ENCODE measurements at places on chromosomes 1 and 21.

DNA sequence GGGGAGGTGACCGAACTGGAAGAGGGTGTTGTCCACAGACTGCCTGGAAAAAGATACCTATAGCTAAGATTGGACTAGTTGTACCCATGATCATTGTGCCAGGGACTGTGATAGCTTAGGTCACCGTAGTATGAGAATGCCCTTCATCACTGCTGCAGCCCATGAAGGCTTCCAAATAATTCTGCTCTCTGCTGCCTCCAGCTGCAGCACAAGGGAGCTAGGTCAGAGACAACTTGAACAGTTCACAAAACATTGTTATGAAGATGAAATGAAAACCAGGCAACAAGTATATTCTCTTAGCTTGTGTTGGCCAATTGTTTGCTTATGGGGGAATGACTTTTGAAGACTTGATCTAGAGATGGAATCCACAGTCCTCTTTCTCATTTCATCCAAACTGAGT is 246.7 kb downstream of the MRPL39 start:
- DNase-seq, result no peak

DNA sequence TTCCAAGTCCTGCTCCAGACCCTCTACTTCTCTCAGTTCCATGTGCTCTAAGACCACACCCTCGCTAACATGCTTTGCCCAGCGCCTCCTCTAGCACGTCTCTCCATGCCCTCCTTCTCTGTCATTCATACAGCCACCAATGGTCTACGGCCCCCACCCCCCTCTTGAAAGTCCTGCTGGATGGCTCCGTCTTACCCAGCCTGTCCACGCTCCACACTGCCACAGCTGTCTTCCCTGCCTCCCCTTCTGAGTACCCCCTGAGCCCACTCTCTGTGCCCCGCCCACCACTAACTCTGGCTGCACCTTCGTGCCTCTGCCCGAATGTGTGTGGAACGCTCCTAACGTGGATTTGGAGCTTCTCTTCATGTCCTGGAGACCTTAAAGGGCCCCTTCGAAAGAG is 244.6 kb downstream of the TRABD2B start:
- DNase-seq, result no peak

GRCh38 chr1:151512801-151513625 is 1.8 kb downstream of the CGN start:
- no peak for DNase-seq

DNA sequence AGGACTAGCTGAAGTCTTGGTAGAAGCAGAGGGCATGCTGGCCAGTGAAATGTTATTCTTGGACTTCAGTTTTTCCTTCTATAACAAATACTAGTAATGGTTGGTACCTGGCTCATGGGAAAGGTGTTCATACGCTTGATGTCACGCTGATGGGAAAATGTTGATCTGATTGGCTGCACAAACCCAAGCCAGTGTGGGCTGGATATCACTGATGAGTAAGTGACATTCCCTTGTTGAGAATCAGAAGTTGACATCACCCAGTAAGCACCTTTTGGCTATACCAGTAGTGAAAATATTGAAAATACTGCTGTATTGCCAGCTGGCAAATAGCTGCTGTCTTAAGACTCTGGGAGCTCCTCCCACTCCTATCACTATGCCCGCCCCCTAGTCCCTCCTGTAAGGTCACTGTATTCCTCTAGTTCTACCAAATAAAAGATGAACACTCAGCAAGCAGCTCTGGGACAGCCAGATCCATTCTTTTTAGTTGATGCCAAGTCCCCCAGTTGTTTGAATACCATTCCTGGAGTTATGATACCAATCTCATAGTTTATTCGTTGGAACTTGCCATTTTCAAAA is 168.2 kb downstream of the GRIK1 start:
- no peak for DNase-seq

GRCh38 chr1:11938722-11939526 is 4.4 kb downstream of the PLOD1 start:
- DNase-seq, result peak; percentile 62

- no peak for DNase-seq
Measured at GRCh38 chr1:209094384-209094783, 489.1 kb upstream of the CAMK1G start.

DNA sequence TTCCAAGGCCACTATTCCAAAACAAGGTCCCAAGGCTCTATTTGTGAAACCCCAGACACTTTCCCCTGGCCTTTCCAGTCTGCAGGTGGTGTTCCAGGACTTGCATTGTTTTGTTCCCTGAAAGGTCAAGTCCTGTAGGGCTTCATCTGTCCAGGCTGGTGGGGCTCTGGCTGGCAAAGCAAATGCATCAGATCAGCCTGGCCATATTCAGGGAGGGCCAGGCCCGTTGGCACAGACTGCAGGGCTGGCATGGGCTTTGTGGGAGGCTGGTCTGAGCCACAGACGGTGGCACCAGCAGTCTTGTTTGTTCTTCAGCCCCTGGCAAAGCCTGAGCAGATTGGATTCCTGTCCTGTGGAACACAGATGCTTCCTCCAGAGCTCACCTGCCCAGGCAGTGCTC is 93.0 kb downstream of the SPATA46 start:
- DNase-seq, result no peak

DNA sequence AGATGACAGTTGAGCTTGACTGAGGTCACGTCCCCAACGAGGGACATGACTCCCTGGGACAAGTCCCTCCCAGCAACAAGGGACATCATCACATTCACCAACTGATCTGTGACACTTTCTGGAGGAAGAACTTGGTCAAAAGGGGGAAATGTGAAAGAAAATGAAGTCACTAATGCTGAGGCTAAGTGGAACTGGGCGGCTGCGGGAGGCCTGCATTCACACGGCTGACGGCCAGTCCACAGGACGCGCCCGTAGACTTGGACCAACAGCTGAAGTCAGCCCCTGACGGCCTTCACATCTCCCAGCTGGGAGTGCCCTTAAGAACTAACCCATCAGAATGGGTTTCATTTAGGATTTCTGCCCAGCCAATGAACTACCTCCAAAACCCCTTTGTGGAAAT is 26.6 kb downstream of the POFUT2 start:
- DNase-seq, result no peak

DNA sequence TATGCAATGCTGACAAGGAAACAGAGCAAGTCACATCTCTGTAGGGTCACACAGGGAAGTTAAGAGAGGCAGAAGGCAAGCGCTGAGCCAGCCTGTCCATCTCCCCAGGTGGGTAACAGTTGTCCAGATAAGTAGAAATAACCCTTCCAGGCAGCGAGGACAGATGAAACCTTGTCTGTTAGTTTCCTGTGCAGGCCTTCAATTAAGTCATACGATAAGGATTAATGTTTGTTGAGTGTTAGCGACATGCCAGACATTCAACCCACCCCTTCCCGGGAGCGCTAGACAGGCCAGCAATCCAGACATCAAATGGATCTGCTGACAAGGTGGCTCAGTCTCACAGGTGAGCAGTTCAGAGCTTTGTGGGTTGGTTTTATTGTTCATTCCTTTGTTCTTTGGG is 221.5 kb upstream of the FMN2 start:
- DNase-seq, result no peak

GRCh38 chr1:241617426-241617825 is 22.7 kb downstream of the CHML start:
- no peak for DNase-seq

DNA sequence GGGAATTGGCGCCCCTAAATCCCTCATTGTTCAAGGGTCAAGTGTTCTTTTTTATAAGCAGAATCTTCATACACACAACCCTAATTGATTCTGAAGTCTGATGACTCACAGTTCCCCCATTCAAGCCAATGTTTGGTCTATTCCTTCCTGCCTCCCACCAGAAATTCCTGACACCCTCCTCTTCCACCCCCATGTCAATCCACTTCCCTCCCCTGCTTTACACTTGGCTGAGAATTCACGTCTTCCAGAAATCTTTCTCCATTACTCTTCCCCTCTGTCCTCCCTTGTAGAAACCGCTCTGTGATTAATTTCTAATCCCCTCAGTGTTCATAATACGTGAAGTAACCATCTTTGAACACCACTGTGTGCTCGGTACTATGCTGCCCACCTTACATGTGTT is 76.2 kb upstream of the CD34 start:
- no peak for DNase-seq

GRCh38 chr1:228810395-228810758 is 75.1 kb downstream of the RHOU start:
- DNase-seq, result no peak

DNA sequence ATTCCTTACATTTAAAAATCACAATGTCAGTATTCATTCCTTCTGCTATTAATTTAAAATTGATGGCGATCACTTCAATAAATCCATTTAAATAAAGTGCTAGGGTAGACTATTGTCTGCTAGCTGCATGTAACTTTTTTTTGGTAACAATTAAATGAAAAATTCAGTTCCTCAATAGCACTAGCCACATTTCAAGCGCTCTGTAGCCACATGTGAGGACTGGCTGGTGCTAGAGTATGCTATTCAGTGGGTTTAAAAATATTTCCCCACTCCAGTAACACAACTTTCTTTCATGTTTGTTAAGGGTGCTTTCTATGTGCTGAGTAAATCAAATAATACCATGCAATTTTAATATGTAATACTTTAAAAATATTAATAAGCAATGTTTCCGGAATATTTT is 108.2 kb downstream of the LTN1 start:
- DNase-seq, result no peak

- DNase-seq, result no peak
Measured at GRCh38 chr1:201153474-201154388, 543 bp downstream of the TMEM9 start.

DNA sequence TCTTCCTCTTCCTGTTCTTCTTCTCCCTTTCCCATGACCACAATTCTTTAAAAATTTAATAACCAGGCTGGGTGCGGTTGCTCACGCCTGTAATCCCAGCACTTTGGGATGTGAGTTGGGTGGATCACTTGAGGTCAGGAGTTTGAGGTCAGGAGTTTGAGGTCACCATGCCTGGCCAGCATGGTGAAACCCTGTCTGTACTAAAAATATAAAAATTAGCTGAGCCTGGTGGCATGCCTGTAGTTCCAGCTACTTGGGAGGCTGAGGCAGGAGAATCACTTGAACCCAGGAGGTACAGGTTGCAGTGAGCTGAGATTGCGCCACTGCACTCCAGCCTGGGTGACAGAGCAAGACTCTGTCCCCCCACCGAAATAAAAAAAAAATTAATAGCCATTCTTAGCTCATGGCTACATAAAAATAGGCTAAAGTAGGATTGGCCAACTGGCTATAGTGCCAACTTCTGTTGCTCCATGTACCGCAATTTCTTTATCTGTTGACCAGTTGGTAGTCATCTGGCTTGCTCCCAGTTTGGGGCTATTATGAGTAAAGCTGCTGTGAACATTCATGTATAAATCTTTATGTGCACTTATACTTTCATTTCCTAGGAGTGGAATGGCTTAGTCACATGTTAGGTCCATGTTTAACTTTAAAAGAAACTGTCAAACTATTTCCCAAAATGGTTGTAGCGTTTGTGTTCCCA is 136.3 kb downstream of the PEX14 start:
- no peak for DNase-seq

DNA sequence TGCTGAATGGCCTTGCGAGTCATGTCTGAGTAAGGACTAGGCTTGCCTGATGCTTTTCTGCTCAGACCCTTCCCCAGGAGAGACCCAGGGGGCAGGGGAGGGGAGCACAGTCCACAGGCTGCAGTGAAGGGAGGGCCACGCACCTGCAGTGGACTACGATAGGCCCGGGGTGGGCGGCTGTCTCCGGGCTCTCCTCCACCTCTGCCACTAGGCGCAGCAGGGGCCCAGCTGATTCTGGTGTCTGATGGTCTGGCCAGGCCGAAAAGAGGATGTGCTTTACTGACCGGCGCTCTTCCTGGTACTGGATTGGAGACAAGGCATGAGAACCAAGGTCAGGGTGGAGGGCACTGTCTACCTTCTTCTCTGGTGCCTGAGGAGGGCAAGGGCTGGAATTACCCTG is 7.9 kb upstream of the ARL8A start:
- no peak for DNase-seq

DNA sequence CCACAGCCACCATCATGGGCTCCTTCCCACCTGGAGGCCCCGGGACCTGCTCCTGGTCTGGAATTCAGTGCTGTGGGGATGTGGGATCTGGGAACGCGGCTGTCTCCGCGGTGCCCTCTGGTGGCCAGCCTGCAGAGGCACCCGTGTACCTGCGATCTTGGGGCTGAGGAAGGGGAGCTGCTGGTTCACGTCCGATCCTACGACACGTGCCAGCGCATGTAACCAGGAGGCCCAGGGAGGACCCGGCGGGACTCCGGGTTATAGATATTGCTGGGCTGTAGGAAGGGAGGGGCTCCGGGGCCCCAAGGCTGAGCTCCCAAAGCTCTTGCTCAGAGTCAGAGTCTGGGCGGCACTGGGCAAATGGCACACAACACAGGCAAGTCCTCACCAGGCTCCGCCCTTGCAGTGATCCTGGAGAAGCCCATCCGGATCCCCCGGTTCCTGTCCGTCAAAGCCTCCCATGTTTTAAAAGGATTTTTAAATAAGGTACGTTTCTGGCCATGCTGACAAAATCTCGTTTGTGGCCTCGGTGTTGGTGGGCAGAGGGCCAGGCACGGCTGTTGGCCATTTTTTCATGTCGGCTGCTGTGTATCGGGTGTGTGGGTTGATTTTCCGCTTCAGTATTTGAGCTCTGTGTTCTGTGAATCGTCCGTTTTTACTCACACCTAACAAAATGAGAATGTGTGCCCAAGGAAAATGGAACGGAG is 20.1 kb downstream of the FAAP20 start:
- DNase-seq, result peak; percentile 95

- DNase-seq, result no peak
Measured at GRCh38 chr1:185520188-185520920, 203.3 kb upstream of the IVNS1ABP start.

GRCh38 chr21:32330784-32331311 is 32.2 kb downstream of the MRAP start:
- DNase-seq, result no peak

DNA sequence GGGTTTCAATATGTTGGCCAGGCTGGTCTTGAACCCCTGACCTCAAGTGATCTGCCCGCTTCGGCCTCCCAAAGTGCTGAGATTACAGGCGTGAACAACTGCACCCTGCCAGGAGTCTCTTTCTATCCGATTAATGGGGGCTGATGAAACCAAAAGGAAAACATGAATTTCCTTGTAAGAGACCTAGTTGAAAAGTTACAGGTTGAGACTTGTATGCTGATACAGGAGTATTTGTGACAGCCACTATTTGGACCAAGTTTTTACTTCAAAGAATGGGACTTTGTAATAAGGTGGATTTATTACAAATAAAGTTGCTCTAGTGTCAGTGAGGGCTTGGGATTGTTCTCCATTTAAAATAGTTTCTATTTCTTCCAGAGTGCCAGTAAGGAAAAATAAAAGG is 43.6 kb upstream of the TMEM61 start:
- no peak for DNase-seq

GRCh38 chr1:30783256-30783915 is 25.8 kb upstream of the LAPTM5 start:
- no peak for DNase-seq

GRCh38 chr1:224730965-224731364 is 114.8 kb downstream of the CNIH3 start:
- no peak for DNase-seq

- DNase-seq, result no peak
Measured at GRCh38 chr21:38282921-38283320, 26.1 kb downstream of the KCNJ15 start.

DNA sequence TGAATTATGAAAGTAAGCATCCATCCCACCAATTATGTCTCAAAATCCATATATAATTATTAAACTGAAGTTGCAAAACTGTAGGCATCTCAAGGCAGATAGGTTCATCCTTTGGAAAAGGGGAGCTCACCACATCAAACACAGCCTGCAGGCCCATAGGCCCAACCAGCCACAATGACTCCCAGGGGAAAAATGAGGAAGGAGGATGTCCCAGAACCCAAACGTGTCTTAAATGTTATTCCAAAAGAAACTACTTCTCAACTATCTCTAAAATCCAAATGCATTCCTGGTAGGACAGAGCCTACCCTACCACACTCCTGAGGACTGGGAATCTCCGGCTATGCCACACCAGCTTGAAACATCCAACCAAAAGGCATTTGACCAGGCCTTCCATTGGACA is 12.8 kb downstream of the TIAM1 start:
- DNase-seq, result no peak
